Vagina (tissue), 2 donors: ENCODE measurements at places on chromosomes 2 and 18.

GRCh38 chr2:207660994-207661393 lies 35.8 kb upstream of the METTL21A start:
- DNase-seq = no peak

GRCh38 chr2:96146153-96146880 lies 1.1 kb upstream of the DUSP2 start:
- no peak for DNase-seq

- no peak for DNase-seq
Measured at GRCh38 chr2:9247177-9247576, 40.6 kb downstream of the ASAP2 start.

DNA sequence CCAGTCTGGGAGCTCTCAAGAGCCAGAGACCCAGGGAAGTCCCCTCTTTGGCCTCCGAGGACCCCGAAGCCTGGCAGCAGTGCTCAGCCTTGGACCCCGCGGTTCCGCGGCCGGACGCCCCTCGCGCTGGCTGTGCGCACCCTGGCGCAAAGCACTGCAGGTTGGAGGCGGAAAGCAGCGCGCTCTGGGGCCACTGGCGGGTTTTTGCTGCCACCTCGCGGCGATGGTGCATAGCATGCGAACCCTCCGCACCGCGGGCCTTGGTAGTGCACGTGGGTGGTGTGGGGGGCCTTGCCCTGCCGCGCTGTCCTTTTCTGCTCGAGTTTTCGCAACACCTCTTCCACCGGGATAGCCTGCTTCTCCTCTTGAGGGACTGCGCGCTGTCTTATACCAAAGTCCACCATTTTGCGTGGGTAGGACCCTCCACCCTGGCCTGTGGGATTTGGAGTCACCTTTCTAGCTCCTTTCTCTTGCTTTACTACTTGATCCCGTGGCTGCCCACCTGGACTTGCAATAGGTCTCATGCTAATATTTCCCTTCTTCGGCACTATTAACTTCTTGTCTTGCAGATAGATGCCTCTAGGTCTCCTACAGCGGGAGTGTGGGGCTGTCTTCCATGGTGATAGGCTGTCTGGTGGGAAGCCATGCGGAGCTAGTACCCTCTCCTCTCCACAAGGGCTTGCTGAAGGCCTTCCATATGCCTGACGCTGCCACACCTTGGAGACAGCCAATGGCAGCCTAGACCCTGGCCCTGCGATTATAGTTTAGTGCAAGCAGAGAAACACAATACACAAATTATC lies 14.3 kb downstream of the SIX3 start:
- no peak for DNase-seq

DNA sequence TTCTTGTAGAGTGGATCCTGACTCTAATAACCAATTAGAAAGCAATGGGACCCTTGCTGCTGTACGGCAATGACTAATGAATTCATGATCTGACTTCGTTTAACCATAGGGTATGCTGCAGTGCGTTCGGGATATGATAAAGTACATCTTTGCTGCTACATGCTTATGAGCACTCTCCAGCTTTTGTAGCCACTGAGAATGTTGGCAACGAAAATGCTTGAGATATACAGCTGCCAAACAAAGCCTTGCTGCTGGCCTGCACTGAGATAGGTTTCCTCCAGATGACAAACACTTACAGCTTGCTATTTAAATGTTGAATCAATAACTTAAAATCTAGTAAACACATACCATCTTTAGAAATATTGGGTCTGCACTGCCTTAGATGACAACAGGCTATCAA lies 372.4 kb upstream of the SLC8A1 start:
- DNase-seq = no peak

GRCh38 chr2:240121190-240121589 lies 14.9 kb downstream of the COPS9 start:
- no peak for DNase-seq

GRCh38 chr18:39701055-39701783 lies 2135.6 kb upstream of the CELF4 start:
- DNase-seq = no peak

DNA sequence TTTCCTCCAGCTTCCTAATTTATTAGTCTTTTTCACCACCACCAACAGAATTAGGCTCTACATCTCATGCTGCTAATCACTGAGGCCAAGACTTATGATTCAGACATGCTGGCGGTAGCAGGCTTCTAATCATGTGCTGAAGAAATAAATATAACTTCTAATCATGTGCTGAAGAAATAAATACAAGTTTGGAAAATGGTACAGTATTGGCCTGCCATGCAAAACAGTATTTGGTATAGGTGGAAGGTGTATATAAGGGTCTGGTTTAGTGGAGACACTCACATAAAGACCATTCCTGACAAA lies 240.7 kb downstream of the TGIF1 start:
- DNase-seq = no peak

DNA sequence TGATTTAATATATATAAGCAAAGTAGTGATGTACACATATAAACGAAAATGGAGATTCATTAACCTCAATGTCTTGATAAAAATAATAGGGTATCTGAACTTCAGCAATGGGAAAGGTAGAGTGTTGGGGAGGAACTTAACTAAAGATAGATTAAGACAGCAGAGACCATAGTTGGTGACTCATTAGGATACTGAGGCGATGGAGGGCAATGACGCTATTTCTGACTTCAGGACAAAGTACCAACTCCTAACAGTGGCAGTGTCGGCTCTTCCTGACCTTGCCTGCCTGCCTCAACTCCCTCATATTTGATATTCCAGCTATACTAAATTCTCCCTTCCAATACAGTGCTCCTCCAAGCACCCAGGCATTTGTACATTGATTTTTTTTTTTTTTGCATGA lies 98.6 kb downstream of the CDH2 start:
- DNase-seq = no peak

DNA sequence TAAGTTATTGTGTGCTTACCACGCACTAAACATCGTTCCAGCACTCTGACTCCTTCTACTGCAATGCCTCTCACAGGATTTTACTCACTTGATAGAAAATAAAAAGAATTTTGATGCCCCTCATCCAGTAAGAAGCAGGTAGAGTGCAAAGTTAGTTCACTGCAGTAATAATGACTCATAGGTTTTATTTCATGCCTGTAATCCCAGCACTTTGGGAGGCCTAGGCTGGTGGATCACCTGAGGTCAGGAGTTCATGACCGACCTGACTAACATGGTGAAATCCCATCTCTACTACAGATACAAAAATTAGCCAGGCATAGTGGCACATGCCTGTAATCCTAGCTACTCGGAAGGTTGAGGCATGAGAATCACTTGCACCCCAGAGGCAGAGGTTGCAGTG lies 190.6 kb downstream of the RAD51AP2 start:
- DNase-seq = no peak

- no peak for DNase-seq
Measured at GRCh38 chr2:150271952-150272802, 215.3 kb downstream of the RND3 start.

DNA sequence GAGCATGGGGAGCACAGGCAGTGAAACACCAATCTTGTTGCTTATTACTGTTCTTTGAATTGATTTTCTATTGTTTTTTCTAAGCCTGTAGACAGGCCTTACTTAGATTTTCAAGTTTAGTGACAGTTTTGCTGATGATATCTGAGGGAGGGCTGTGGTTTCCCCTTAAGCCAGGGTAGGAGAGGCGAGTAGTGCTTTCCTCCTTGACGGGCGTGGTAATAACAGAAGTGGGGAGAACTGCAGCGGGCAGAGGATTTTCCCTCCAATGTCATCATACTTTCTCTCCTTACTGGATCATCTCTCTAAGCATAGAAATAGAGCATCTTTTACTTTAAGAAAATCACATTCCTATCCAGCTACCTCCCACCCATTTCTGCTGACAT lies 314.4 kb downstream of the ALK start:
- no peak for DNase-seq

DNA sequence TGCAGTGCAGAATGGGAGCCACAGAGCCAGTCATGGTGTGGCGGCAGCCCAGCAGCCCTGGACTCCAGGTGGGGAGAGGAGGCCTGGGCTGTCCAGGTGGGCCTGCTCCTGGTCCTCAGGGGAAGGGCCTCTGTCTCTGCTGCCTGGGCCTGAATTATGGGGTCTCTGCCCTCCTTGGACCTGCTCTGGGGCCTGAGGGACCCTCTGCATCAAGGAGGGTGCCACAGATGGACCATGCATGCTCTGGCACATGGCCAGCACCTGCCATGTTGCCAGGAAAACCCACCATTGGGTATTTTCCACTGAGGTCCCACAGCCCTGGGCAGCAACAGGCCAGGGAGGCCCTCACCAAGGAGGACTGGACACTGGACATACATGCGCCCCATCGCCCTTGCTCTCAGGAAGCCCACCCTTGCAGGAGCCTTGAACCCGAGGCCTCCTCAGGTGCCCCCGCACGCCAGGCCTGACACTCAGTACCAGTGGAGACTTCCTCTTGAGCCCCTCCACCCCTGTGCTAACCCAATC lies 107.1 kb downstream of the NDUFA10 start:
- peak; percentile 47 for DNase-seq

- DNase-seq = no peak
Measured at GRCh38 chr2:96505231-96505889, at the start of gene NEURL3. TSS of gene NEURL3 (minus strand) at chr2:96505357. CDS start at chr2:96505286, 71 bp downstream.

- peak; percentile 25 for DNase-seq
Measured at GRCh38 chr2:74902281-74902860, 56.1 kb upstream of the POLE4 start.

GRCh38 chr2:233350708-233351107 lies 3.6 kb upstream of the DGKD start:
- no peak for DNase-seq

DNA sequence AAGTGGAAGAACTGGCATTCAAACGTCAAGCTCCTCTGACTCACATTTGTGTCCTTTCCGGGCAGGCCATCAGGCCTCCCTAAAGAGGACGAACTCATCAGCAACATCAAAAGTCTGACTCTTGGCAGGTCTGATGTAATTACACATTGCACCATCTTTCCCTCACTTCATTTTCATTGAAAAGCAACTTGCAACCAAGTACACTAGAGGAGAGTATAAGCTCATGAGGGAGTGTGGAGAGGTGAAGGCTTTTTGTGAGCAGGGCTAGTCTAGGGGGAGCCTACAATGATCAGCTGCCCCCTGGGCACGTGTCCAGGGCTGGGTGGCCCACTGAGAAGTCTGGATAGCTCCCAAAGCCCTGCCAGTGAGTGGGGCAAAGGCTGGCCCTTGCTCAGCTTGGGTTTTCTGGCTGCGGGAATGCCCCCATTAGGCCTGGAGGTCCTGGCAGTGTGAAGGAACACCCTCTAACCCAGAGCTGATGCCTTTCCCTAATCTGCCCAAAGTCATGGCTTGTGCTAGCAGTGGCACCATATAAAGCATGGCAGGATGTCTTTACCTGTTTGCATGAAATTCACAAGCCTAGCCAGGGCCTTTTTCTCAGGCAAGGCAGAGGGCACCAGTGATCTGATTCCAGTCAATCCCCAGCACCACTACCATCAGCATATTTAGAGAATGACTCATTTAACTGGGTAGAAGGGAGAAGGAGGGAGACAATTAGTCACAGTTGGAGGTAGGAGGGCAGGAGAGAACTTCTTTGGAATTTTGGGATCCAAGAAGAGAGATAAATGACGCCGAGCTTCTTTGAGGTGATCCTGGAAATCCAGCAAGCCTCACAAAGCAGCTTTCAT lies 8.5 kb upstream of the DAW1 start:
- DNase-seq = no peak

DNA sequence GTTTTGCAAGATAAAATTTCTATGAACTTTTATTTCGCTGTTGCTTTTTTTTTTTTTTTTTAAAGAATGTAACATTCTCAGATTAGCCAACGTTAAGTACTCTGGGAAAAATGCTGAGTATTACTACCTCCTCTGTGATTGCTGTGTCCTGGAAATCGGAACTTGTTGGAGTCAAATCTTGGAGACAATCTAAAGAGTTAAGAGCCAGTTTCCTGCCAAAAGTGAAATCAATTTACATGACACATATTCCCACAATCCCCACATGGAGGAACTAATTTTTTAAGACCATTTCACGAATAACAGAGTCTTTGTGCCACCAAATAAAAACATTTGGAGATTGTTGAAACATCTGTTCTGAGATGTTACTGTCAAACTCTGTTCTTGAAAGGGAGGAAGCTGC lies 127.8 kb downstream of the MEP1B start:
- DNase-seq = no peak

DNA sequence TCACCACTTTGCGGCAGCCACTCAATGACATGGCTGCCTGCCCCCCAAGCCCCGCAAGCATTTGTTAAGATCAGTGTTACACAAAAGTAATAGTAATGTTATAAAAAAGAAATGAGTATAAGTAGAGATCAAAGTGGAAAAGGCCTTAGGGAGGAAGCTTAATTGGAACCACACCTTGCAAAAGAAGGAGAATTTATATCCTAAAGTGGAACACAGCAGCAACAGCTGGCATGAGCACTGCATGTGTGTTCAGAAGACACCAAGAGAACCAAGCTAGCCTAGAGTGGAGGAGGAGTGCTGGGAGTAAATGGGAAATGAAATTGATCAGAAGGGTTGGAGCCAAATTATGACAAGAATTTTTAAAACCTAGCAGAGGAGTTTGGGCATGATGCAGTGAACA lies 73.1 kb upstream of the STK17B start:
- no peak for DNase-seq

DNA sequence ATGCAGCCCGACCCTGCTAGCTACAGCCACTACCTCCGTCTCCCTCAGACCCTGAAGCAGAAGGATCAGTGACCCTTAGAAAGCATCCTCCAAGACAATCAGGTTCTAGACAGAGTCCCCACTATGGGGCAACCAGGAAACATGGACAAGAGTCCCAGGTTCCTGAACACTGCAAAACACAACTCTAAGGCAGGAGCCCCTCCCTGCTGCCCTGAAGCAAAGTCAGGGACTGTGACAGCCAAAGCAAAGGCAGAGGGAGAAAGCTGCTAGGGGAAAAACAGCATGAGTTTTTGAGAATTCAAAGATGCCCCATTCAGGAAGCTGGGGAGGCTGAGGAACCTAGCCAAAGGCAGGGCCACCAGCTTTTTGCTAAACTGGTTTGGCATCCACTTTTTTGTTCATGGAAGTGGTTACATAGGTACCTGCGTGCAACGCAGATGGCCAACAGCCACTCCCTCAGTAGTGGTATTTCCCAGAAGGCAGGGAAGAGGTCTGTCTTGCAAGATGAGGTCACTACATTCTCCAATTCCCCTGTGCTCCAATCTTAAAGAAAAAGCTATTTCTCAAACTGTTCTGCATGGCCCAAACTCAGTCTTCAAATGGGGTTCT lies 33.2 kb downstream of the MYO5B start:
- peak; percentile 76 for DNase-seq
